ENCODE measurements at places on chromosomes 16 and 17.

DNA sequence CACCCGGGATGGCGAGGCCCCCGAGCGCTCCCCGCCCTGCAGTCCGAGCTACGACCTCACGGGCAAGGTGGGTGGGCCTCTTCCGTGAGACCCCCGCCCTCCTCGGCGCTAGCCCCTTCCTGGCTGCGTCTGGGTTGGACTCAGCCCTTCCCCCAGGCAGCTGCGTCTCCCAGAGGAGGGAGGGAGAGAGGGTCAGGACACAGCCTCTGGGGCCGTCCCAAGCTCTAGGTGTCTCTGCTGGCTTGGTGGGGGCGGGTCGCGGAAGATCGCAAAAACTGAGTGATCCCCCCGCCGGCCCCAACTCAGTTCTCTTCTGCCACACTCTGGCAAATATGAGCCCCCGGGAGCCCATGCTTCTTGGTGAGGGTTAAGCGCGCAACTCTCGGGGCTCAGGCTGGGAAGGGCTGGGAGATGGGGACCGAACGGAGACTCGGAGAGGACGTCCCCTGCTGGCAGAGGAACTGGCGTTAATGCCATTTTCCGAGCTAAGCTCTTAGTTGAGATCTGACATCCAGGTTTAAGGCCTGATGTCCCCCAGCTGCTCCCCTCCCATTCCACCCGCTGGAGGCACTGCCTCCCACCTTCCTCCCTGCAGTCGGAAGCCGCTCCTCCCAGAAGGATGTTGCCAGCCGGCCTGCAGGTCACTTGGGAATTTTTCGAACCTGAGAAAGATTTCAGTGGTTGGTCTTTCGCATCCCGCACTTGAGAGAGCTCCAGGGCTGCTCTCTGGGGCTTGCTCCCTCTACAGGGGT is 419 bp downstream of the RAB37 start:
- DNase-seq = peak; percentile 64

DNA sequence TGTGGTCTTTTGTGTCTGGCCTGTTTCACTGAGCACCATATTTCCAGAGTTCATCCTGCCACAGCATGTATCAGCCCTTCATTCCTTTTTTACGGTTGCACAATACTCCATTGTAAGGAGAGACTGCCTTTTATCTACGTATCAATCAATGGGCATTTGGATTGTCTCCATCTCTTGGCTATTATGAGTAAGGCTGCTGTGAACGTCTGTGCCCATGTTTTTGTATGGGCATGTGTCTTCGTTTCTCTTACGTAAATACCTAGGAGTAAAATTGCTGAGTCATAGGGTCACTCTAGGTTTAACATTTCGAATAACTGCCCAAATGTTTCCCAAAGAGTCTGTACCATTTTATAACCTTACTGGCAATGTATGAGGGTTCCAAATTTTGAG is 202.8 kb upstream of the FOXF1 start:
- no peak for DNase-seq

- no peak for DNase-seq
Measured at GRCh38 chr17:75847614-75848522, 3.7 kb upstream of the UNC13D start.

DNA sequence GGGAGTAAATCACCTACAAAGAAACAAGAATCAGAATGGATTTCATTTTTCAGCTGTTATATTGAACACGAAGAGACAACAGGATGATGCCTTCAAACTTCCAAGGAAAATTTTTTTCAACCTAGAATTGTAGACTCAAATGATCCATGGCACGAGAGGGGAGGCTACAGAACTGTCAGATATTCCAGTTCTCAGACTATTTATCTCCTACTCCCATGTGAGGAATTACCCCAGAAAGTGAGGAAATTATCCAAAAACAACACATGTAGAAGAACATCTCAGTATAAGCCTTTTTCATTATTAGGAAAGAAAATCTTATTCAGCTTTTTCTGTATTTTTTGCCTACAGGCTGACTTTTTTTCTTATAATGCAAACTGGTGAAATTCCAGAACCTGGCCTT is 5.5 kb upstream of the ASGR2 start:
- no peak for DNase-seq

- peak; percentile 83 for DNase-seq
Measured at GRCh38 chr16:28609631-28610594, at the start of gene SULT1A1. Gene SULT1A1 (minus strand): TSS chr16:28610044. CDS start chr16:28608855, 1,189 bp downstream.

DNA sequence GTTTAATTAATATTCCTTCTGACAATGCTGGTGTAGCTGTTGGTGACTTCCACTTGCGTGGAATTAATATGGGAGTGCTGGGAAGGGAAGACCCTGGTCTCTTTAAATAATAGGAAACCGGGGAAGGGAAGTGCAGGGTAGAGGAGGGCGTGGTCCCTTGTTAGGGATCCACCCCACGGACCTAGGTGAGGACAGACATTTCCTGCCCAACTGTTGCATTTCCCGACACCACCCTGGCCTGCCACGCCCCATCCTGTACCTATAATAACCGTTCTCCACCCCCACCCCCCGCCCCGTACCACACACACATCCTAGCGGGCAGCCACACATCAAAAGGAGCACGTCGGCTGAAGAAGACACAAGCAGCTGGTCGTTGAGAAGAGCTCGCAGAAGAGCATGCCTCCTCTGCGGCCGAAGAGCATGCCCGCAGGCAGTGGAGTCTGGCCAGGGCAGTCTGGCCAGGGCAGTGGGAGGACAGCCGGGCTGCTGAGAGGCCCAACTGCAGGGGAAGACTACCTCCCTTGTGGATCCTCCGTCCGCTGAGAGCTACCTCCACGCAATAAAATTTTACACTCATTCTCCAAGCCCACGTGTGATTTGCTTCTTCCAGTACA is 36.8 kb upstream of the MMD start:
- DNase-seq = no peak

DNA sequence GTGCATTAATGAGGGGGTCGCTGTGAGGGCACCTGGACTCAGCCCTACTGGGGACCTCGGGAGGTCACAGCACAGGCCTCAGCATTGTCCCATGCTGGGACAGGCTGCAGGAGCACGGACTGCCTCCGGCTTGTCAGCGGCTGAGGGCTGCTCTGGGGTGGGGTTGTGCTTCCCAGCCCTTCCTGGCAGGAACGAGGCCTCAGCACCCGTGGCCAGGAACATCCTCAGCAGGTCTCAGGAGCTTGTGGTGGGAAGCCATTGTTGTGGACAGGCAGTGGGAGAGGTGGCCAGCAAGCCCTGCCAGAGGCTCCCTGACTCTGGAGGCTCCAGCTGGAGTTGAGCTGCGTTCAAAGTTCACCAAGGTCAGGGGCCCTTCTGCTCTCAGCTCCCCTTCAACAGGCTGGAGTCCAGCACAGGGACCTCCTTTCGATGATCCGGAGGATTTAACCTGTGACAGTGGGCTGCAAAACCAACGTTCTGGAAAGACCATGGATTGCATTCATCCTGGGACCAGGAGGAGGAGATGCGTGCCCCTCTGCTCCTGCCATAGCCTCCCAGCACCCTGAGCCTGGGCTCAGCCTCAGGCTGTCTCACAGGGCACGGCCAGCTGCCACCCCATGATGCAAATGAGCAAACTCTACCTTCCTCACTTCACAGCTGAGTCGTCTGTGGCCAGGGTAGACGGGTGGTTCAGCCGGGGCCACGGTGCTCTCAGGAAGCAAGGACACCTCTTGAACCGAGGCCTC is 32.6 kb downstream of the FOXL1 start:
- no peak for DNase-seq

GRCh38 chr16:6104428-6104827 is 1006.8 kb upstream of the EEF2KMT start:
- no peak for DNase-seq

- DNase-seq = no peak
Measured at GRCh38 chr17:13102477-13102876, 84.7 kb upstream of the ELAC2 start.

GRCh38 chr16:70738083-70738977 is 52.5 kb upstream of the MTSS2 start:
- peak; percentile 49 for DNase-seq

DNA sequence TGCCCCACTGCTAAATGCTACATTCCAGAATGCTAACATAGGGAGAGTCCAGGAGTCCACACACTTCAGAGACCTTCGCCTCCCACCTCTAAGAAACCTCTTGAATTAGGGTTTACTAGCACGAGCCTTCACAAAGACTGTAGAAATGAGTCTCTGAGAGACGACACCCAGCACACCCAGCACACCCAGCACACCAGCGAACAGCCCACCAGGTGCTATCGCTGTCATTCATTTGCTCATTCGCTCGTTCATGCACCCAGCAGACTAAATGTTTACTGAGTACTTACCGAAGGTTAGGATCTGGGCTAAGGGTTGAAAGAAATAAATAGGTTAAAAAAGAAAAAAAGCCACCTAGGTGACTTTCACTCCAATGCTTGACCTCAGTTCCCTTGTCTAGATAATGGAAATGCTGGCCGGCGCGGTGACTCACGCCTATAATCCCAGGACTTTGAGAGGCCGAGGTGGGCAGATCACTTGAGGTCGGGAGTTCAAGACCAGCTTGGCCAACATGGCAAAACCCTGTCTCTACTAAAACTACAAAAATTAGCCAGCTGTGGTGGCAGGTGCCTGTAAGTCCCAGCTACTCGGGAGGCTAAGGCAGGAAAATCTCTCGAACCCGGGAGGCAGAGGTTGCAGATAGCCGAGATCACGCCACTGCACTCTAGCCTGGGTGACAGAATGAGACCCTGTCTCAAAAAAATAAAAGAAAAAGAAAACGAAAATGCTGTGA is 100.8 kb downstream of the ADCY9 start:
- no peak for DNase-seq

- DNase-seq = no peak
Measured at GRCh38 chr16:15855704-15856003, 1.2 kb downstream of the MYH11 start.

GRCh38 chr17:76198702-76199101 is 41.6 kb downstream of the RNF157 start:
- DNase-seq = no peak

GRCh38 chr17:6110088-6110487 is 39.9 kb downstream of the WSCD1 start:
- no peak for DNase-seq

GRCh38 chr17:57745242-57745641 is at the start of gene CCDC182:
Gene CCDC182 (minus strand): TSS chr17:57745299. CDS start chr17:57745272, 27 bp downstream.
- DNase-seq = no peak

Measured in left colon (tissue), 2 donors.